CD8-positive, alpha-beta memory T cell (primary cell): ENCODE measurements at places on chromosomes 5 and 9. TPM values are rescaled to one million over a fixed set of nuclear protein-coding genes. Genes with fewer than 3 reads are reported as not detected.
A peak's percentile ranks its signal among the peaks of the same experiment; 100 is the strongest.

CCNJL gene
- not detected for polyA plus RNA-seq

DNA sequence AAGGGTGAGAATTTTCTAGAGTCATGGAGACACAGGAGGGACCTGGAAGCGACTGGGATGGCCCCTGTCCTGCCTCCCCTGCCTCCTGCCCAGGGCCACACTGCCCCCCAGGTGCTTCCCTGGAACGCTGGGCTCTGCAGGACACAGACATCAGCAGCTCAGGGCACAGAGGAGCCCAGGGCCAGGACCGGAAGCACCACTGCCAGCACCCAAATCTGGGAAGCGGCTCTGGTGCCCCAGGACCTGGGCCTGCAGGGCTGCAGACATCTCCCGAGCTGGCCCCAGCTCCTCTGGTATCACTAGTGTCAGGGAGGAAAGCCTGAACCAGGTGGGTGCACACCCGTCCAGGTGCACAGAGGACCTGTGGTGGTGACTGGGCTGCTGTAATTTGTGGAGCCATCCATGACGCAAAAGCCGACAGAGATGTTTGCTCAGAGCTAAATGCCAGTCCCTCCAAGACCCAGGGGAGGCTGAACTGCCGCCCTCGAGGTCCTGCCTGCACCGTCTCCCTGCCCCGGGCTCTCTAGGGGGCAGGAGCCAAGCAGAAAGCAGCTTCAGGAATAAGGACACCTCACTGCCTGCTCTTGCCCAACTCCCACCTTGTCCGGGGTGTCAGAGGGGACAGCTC is 46.0 kb upstream of the SIMC1 start:
- DNase-seq: no peak

DNA sequence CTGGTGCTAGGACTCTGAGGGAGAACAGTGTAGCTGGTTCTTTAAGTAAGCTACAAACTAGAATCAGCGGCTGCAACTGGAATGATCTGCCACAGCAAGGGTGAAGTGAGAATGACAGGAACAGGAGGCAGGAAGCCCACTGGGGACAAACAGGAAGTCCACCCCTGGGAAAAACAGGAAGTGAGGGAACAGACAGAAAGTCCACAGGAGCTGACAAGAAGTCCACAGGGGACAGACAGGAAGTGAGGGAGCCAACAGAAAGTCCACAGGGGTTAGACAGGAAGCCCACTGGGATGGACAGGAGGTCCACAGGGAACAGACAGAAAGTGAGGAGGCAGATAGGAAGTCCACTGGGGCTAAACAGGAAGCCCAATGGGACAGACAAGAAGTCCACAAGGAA is 15.5 kb downstream of the ADAMTS16 start:
- no peak for DNase-seq

CTNNA1 gene
- polyA plus RNA-seq: 6.5 TPM

GRCh38 chr5:31075981-31076380 is 117.5 kb upstream of the CDH6 start:
- no peak for DNase-seq

RAI14 gene
- polyA plus RNA-seq: 0.58 TPM

GFI1B gene
- not detected for polyA plus RNA-seq

- DNase-seq: no peak
These were observed 528.1 kb upstream of the KLF4 start for GRCh38 chr9:108017671-108018070.

- no peak for DNase-seq
These were observed 11.1 kb downstream of the BRD3 start for GRCh38 chr9:134056483-134057306.

DNA sequence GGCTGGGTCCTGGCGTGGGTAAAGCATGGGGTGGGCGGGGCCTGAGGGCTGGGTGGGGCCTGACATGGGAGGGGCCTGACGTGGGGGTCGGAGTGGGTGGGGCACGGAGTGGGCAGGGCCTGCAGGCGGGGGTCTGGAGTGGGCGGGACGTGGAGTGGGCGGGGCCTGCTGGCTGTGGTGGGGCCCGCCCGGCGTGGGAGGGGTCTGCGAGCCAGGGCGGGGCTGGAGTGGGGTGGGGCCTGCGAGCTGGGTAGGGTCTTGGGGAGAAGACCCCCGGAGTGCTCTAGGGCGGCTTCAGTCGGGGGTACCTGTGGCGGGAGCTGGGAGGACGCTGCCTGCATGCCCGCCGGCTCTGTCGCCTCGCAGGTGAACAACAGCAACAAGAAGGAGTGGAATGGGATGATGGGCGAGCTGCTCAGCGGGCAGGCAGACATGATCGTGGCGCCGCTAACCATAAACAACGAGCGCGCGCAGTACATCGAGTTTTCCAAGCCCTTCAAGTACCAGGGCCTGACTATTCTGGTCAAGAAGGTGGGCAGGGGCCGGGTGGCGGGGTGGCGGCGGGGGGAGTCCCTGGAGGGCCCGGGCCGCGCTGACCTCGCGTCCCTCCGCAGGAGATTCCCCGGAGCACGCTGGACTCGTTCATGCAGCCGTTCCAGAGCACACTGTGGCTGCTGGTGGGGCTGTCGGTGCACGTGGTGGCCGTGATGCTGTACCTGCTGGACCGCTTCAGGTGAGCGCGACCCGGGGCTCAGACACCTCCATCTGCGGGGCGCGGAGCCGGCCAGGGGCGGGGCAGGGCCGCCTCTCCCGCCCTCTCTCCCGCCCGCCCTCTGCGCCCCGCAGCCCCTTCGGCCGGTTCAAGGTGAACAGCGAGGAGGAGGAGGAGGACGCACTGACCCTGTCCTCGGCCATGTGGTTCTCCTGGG is 8.0 kb downstream of the LRRC26 start:
- DNase-seq: no peak

DNA sequence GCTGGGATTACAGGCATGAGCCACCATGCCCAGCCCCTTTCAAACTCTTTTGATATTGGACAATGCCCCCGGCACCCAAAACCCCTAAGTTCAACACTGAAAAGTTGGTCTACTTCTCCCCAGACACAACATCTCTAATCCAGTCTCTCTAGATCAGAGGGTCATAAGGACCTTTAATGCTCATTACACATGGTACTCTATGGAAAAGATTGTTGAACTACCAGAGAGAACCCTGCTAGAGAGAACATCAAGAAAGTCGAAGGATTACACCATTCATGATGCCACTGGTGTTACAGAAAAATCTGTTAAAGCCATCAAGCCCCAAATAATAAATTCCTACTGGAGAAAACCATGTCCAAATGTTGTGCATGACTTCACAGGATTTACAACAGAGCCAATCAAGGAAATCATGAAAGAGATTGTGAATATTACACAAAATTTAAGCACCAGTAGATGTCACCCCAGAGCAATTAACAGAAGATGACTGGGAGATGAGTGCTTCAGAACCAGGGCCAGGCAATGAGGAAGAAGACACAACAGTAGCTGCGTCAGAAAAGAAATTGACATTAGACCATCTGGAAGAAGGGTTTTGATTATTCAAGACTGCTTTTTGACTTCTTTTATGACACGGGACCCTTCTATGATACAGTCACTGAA is 28.3 kb upstream of the NIPAL4 start:
- DNase-seq: peak; percentile 21

DNA sequence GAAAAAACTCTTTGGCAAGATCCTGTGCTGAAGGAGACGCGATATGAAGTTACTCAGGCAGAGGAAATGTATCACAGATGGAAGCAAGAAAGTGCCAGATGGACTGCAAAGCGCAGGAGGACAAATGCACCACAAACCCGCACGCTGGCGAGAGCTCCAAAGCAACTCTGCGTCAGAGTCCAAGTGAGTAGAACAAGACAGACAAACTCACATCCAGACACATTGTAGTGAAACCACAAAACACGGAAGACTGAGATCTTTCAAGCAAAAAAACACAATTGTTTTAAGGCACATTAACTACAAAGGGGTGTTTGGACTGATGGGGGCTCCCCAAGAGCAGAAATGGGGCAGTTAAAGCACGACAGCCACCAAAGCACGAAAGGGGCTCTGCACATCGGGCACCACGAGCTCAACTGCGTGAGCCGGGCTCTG is 39.2 kb upstream of the NKD2 start:
- DNase-seq: no peak

DNA sequence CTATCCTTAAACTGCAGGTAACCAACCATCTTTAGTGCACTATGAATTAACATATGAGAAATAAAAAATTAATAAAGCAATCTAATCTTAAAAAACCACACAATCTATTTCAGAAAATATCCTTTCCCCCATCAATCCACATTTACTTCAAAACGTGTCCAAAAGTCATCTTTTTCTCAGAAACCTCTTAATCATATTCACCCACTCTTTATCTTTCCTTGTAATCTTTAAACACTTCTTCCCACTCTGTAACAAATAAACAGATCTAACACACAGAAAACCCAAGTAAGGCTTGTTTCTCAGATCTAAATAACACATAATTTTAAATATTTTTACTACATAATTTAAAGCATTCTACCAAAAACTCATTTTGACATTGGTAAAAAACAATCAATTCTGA is 44.4 kb downstream of the EFCAB9 start:
- DNase-seq: no peak

ZDHHC11 gene
- not detected for polyA plus RNA-seq

MSANTD3 gene
- 7.2 TPM for polyA plus RNA-seq

EDIL3 gene
- not detected for polyA plus RNA-seq

GRCh38 chr5:42230839-42231238 is 192.4 kb upstream of the GHR start:
- DNase-seq: no peak

GRCh38 chr5:170268153-170268689 is 29.4 kb downstream of the LCP2 start:
- no peak for DNase-seq

FOXD4L6 gene
- not detected for polyA plus RNA-seq

PCDHA13 gene
- polyA plus RNA-seq: not detected

DNA sequence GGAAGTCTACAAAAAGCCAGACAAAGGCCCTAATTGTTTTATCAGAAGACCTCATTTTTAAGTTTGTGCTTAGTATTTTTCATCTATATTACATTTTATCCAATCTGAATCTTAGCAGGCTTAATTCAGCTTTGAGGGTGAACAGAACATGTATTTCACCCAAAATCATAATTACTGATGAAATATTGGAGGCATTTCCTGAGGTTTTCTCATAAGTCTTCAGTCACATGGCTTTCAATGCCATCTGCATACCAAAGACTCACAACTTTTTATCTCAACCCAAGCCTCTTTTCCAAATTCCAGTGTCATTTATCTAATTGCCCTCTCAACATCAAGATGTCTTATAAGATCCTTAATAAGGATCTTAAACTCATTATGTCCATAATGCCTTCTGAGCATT is 150.8 kb downstream of the TTC39B start:
- no peak for DNase-seq

- no peak for DNase-seq
These were observed 38.9 kb downstream of the DAB2IP start for GRCh38 chr9:121690316-121690715.

GRCh38 chr9:94511955-94512265 is 43.0 kb upstream of the PCAT7 start:
- DNase-seq: no peak

DNA sequence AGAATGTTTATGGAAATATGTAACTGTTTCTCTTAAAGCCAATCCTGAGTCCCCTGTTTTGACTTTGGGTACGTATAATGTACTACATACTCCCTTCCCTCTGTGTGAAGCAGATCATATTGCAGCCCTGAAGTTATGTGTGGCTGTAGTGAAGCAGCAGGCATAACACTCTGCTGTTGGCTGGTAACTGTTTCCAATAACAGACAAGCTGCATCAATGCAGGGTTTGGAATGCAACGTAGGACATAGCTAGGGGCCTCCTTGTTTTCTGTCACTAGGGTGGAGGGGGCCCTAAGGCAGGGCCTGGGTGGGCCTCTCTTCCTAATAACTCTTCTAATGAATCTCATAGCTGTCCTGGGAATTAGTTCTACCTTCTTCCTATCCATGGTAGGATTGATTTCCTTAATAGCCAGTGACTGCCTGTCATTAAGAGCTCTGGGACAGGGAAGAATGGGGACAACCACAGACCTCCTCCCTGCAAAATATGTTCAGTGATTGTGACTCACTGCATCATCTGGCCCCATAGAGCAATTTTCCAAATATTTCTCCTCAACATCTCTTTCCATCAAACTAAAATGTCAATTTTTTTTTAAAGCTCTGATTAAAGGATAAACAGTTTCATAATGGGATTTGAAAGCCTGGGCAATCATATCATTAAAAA is 129.6 kb upstream of the HMHB1 start:
- no peak for DNase-seq

- no peak for DNase-seq
These were observed 50.7 kb upstream of the SLC25A51 start for GRCh38 chr9:37954581-37954981.

NUTM2F gene
- not detected for polyA plus RNA-seq

DNA sequence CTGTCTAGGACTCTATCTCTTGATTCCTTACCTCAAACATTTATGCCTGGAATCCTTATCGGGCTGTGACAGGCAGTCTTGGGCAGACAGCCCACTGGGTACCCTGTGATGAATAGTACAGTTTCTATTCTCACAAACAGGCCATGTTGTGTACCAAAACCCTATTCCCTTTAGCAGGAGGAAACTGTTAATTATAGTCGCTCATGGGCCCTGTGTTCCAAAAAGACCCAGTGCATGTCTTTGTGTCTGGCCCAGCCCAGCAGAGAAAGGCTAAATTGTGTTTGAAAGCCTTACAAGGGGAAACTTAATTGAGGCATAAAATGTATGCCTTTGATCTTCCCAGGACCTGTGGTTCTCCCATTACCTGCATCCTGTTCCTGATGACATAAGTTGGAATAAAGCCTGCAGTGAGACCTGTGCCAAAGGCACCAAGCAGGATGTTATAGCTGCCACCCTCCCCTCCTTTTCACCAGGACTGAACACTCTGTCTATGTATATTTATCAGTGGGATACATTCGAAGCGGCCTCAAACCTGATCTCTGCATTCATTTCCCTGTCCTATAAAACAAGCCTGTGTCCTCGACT is 43.3 kb downstream of the TLR4 start:
- DNase-seq: no peak

DNA sequence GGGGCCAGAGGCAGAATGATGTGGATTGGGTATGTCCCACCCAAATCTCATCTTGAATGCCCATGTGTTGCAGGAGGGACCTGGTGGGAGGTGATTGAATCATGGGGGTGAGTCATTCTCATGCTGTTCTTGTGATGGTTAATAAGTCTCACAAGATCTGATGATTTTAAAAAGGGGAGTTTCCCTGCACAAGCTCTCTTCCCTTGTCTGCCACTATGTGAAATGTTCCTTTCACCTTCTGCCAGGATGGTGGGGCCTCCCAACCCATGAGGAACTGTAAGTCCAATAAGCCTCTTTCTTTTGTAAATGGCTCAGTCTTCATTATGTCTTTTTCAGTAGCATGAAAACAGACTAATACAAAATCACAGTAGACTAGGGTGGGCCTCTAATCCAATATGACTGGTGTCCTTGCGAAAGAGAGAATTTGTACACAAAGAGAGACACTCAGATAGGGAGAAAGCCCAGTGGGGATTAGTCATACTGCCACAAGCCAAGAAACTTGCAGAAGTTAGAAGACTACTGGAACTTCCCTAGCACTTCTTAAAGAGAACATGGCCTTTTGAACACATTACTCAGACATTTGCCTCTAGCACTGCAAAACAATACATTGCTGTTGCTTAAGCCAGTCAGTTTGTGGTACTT is 68.4 kb downstream of the ANXA1 start:
- DNase-seq: no peak

DNA sequence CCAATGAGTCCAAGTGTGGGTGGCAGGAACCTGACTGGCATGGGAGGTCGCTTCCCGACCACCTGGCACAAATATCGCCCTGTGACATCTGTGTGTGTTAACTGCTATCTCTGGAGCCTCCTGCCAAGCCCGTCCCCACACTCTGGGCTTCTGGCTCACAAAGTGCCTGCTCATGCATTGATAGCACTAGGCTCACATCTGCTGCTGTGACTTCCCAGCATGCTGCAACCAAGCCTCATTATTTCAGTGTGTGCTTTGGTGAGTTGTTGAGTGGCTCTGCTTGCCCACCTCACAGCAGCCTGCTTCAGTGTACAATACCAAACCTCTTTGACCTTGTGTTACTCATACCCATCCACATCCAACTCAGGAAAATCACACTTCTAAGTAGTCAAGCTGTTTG is 139.8 kb downstream of the APBA1 start:
- no peak for DNase-seq
